Activated CD4-positive, alpha-beta T cell treated with anti-CD3 and anti-CD28 coated beads for 4 hours (primary cell): ENCODE measurements at places on chromosomes 7 and 10.

DNA sequence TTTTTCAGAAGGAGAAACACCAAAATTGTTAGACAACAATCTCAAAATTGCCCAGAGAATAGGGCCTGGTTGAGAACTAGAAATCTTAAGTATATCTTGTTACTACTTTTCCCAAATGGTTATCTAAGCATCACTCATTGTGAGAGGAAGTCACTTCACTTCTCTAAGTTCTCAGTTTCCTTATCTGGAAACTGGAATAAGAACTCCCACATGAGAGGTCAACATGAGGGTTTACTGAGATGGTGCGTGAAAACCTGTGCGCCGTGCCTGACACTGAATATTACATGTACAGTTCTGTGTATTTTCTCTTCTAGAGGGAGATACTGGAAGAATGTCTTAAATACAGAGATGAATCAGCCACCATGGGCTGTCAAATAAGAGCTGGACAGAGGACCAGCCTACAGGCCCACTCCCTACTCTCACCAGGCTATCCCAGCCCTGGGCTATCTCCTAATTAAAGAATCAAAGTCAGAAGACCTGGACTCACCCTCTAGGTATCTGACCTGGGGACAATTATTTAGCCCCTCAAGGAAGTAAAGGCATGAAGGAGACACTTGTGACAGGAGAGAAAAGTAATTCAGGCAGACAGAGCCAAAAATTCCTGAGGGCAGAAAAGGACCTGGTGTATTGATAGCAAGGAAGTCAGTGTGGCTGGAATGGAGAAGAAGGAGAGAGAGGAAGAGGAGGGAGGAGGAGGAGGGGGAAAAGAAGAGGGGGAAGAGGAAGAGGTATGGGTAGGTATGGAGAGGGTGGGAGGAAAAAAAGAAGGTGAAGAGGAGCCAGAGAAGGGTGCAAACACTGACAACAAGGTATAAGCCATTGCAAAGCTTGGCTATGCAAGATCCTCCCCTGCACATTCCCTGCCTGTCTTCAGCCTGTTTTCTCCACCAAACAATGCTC, 44.9 kb downstream of the CCDC71L start:
- DNase-seq: no peak

DNA sequence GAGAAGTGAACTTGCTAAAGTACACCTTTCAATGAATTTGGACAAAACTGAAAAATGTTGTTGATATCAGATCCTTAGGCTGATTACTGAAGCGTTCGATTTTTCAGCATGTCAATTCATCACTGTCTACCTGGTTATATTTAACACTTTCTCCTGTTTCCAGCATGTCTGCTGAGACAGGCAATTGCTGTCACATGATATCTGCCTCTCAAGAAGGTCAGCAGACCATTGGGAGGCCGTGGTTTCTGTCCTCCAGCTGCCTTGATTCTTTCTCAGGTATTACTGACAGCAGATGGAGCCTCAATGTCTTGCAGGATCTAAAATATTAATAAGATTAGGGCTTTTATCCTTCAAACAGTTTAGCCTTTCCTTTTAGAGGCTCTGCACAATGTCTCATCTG, 127.5 kb downstream of the SNX10 start:
- DNase-seq: no peak

DNA sequence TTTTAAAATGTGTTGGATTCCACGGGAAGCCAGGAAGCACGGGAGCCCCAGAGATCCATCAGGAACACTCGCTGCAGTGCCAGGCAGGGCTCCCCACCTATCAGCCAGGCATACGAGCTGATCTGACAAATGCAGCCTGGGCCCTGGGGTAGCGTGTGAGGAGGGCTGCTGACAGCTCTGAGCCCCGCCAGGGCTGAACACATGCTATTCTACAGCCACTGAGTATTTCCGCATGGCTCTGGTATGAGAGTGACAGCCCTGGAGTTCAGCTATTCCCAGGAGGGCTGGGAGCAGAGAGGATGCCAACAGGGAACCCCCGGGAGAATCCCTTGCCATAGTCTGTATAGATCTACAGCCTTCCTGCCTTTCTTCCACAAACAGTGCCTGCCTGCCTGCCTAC, 237.3 kb upstream of the ZMIZ1 start:
- no peak for DNase-seq

DNA sequence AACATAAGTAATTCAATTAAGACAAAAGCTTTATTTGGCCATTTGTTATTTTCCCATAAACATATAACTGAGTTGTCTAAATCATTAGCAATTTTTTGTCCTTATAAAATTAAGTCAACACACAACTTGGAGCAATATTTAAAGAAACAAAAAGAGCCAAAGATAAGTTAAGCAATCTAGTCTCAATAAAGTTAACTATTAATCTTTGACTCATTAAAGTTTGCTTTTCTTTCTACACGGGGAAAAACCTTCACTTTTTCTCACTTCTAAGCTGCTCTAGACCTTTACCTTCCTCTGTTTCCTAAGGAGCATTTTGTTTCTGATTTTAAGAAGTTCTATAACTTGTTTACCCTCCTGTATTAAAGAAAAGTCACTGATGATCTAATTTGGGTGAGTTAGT, 867.1 kb upstream of the PHF14 start:
- DNase-seq: no peak

- no peak for DNase-seq
Measured at GRCh38 chr10:133099571-133099970, 11.8 kb downstream of the ADGRA1 start.

DNA sequence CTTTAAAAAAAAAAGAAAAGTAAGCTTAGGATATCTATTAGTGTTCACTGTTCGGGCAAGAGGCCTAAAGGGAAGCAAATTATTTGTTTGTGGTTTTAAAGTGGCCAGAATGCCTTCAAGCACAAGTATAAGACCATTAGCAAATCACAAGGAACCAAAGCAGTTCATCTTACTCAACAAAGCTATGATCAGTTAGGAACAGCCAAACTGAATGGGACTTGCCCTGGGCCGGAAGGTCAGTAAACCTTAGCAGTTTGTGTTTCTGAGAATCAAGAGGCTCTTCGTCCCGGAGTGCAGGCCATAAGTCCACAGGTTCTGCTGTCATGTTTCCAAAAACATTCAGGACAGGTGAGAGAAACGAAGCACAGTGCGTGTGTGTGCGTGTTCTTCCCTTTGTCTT, 4.5 kb downstream of the FBXW4 start:
- DNase-seq: no peak

DNA sequence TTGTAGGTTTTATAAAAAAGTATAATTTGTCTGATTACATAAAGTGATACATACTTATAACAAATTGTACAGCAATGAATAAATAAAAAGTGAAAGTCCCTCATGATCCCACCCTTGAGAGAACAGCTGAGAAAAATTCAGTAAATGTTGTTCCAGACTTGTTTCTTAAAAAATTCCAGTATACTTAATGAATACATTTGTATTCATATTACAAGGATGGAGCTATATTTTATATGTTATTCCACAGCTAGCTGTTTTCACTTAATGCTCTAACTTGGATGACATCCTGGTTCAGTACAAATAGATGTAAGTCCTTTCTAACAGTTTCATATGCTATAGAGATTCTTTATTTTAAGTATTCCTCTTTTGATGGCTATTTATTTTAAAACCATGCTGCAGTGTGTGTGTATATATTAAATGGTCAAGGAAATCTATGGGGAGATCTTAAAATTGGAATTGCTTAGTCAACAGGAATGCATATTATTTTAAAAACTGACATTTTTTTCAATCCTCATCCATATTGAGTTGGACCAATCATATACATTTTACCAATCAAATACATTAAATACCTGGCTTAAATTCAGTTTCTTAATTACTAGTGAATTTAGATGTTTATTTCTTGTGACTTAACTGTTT, 8.9 kb downstream of the STAMBPL1 start:
- DNase-seq: no peak

DNA sequence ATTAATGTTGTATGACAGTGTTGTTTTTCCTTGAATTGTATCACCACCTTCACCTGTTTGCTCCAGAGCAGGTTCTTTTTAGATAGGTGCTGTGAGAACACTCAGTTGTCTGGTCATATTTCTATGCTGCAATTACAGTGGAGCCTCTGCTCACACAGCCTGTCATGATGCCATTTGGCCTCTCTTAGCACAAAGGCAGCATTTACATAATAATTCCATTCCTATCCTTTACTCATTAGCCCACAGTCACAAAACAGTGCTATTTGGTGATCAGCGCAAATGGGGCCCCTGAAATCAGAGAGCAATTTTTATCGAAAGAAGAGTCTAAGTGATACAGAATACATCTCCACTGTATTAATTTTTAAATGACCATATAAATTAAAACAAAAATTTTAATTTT, 13.8 kb upstream of the DGKI start:
- no peak for DNase-seq

- DNase-seq: no peak
Measured at GRCh38 chr7:138919216-138919615, 62.0 kb downstream of the KIAA1549 start.

DNA sequence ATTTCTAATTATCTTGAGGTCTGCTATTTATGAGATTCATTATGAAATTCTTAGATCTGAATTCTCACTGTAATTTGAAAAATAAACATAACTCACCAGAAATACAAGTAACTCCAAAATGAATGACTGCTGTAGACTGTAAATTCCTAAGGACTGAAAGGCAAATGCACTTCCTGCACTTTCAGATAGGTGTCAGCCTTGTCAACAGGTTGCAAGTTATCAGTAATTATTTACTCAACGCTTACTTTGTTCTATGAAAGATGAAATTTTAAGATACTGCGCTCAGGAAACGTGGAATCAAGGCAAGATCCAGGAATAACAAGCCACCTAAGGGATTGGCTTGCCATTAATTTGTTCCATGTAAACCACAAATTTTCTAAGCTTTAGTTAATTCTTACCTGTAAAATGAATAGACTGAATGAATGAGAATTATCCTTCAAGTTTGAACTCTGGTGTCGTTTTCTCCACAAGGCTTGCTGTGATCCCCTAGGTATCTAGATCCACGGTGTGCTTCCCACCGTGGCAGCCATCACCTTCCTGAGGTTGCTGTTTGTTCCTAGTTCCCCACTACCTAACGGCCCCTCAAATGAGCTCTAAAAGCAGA, 12.6 kb downstream of the DHX32 start:
- DNase-seq: peak; percentile 12

- DNase-seq: no peak
Measured at GRCh38 chr7:19928247-19928646, 154.8 kb upstream of the TMEM196 start.

- DNase-seq: no peak
Measured at GRCh38 chr10:70954381-70955176, 66.2 kb upstream of the PCBD1 start.

- no peak for DNase-seq
Measured at GRCh38 chr10:104664205-104664604, 23.1 kb downstream of the SORCS3 start.

DNA sequence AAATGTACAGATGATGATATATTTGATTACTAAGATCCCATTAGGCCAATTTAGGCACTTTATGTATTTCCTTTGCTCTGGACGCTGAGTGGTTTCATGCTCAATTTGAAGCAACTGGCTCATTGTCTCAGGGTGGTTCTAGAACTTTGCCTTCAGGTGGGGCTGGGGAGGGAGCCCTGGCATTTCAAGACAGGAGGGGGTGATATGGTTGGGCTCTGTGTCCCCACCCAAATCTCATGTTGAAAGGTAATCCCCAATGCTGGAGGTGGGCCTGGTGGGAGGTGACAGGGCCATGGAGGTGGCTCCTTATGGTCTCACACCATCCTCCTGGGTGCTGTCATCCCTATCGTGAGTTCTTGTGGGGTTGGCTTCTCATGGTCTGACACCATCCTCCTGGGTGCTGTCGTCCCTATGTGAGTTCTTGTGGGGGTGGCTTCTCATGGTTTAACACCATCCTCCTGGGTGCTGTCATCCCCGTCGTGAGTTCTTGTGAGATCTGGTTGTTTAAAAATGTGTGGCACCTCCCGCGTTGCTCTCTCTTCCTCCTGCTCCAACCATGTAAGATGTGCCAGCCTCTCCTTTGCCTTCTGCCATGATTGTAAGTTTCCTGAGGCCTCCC, 151.5 kb upstream of the KLF6 start:
- no peak for DNase-seq

- DNase-seq: peak; percentile 58
Measured at GRCh38 chr7:92641921-92642511, 51.8 kb upstream of the FAM133B start.

DNA sequence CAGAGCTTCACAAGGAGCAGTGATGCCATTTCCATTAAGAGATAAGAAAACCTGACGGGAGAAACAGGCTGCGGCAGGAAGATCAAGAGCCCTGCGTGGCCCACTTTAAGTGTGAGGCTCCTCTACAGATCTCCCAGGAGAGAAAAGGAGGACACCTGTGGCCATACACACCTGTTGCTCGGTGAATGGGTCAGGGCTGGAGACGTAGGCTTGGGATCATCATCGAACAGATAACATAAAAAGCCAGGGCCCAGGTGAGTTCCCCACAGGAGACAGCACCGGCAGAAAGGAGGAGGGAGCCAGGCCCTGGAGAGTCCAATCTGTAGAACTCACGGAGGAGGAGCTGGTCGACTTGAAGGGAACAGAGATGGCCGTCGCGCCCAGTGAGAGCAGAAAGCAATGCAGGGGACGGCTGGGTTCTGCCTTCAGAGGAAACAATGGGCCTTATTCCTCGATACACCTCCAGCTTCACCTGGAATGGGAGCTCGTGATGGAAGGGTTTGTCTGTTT, 556.8 kb downstream of the DNAJB6 start:
- DNase-seq: no peak

DNA sequence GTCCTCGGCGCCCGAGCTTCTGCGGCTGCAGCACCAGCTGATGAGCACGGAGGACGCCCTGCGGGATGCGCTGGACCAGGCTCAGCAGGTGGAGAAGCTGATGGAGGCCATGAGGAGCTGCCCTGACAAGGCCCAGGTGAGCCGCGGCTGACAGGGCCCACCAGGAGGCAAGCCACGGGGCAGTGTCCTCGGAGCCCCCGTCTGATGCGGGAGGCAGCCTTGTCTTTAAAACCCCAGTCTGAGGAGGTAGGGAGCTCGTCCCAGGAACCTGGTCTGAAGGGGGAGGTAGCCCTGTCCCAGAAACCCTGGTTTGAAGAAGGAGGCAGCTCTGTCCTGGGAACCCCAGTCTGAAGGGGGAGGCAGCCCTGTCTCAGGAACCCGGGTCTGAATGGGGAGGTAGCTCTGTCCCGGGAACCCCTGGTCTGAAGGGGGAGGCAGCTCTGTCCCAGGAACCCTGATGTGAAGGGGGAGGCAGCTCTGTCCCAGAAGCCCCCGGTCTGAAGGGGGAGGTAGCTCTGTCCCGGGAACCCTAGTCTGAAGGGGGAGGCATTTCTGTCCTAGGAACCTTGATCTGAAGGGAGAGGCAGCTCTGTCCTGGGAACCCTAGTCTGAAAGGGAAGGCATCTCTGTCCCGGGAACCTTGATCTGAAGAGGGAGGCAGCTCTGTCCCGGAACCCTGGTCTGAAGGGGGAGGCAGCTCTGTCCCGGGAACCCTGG, 53.1 kb upstream of the GTF2IRD1 start:
- DNase-seq: no peak

GRCh38 chr10:113300617-113301016, 252.2 kb upstream of the HABP2 start:
- no peak for DNase-seq

GRCh38 chr10:740936-741431, 51.5 kb upstream of the DIP2C start:
- DNase-seq: no peak
